ENCODE measurements at places on chromosomes 13 and 19.

DNA sequence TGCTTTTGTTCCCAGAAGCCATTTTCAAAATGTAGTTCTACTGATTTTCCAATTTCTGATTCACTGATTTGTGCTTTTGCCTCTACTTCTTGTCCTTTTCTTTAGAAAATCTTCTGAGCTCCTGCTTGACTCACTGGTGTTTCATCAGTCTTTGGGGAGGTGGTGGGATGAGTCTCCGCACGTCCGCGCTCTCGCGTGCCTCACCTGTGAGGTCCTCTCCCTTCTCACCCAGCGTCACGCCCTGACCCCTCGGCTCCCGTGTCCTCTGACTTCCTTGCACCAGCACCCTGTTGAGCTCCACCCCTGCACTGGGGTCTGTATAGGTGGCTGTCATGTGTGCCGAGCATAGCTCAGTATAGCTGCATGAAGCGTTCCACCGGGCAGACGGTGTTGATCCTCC lies 52.7 kb upstream of the MCF2L start:
- DNase-seq: no peak

- no peak for DNase-seq
Measured at GRCh38 chr19:30895946-30896345, 453.3 kb downstream of the TSHZ3 start.

DNA sequence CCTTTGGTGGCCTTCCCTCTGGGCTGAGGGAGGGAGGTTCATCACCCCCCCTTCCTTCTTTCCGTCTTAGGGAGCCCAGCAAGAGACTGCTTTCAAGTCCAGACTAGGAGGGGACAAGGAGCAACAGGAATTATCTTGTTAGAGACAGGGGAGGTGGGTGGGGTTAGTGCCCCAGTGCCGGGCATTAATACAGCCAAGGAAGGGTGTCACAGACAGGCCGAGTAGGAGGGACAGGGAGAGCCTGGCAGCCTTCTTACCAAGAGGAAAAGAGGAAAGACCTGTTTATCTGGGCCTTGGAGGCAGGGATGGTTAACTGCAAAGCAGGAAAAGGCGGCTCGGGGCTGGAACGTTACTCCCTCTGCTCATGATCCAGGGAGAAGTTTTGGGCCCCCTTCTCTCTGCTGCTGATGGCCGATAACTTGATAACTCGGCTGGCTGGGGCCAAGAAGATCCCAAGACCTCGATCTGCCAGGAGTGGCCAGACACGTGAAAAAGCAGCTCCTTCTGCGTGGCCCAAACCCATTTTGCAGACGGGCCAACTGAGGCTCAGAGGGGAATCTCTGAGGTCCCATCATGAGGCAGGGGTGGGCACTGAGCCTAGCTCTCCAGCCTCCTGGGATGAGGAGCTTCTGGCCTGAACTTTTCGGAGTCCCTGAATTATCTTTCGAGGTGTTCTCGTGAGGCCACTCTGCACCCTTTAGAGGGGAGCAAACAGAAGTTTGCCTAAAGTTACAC lies 79.3 kb downstream of the PTPRS start:
- no peak for DNase-seq

GRCh38 chr13:109897988-109898624 lies 111.7 kb upstream of the IRS2 start:
- no peak for DNase-seq

- peak; percentile 12 for DNase-seq
Measured at GRCh38 chr13:100131863-100132574, 43.1 kb downstream of the PCCA start.

- no peak for DNase-seq
Measured at GRCh38 chr19:11555246-11555645, 3.8 kb downstream of the ELOF1 start.

- DNase-seq: no peak
Measured at GRCh38 chr13:77752512-77753069, 55.1 kb downstream of the SLAIN1 start.

DNA sequence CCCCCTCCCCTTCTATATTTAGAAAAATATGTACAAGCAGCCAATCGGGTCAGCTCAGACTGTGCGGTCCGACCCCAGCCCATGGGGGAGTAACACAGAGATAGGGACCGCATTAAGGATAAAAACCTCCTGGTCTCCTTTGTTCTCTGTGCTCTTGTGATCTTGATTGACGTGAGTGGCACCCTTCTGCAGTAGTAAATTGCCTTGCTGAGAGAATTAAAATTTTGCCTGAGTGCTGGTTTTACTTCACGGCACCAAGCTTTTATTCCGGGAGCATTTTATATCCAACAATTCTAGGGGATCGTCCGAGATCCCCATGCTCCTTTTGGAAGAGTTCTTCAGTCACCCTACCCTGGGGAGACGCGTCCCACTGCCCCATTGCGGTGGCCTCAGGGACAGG lies 7.0 kb upstream of the ZNF69 start:
- no peak for DNase-seq

DNA sequence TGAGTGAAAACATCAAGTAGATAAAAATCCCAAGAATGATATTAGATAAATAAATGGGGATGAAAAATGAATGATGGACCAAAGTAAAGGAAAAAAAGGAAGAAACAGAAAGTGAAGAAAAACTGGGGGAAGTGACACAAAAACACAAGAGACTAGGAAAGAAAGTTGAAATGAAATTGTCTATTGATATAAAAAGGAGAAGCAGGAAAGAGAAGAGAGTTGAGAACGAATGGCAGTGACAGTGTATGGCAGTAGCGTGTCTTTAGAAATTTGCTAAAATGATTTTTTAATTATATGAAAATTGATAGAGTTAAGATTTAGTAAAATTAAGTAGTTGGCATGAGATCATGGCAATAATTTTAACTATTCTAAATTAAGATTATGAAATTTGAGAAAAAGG lies 36.3 kb upstream of the SGCG start:
- no peak for DNase-seq

GRCh38 chr13:45503658-45504057 lies 38.9 kb downstream of the COG3 start:
- no peak for DNase-seq

DNA sequence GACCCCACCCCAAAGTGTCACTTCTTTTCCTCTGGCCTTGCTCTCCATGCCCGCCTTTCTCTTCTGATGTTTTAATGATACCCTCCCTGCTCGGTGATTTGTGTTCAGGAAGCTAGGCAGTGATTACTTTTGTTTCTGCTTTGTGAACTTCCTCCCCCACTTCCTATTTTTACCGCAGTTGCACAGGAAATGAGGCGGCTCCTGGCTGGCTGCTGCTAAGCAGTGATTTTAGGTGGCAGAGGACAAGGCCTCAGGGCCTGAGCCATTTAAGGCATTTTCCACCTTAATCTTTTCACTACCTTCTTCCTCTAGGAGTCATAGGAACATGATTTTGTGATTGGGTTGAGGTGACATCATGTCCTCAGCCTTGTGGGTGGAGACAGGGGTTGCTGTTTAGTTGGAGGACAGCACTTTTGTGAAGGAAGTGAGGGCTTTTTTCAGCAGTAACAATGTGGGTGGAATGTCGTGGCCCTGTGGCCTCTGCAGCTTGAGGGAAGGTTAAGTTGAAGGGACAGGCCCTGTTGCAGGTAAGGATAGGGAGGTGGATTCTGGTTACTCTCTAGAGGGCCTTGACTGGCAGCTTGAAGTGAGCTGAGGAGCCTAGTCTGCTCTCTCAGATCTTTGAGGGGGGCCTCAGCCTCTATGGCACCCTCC lies 15.7 kb downstream of the GARRE1 start:
- no peak for DNase-seq

DNA sequence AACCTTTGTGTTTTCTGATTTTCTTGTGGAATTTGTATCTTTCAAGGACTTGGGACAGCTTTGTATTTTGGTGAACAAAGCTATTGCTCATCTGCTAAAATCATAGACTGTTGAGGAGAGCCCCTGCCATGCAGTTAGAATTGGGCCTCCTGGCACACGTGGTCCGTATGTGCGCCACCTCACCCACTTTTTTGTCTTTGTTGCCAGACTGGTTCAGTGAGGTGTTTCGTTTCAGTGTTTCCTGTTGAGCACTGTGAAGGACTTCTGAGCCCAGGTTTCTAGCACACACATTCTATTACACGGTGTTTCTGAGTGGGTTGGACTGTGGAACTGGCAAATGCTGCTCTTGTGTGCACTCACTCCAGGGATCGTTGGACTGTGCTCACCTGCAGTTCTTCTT lies 37.6 kb upstream of the RNF113B start:
- DNase-seq: no peak

- DNase-seq: no peak
Measured at GRCh38 chr13:22399801-22400420, 729.0 kb downstream of the FGF9 start.

DNA sequence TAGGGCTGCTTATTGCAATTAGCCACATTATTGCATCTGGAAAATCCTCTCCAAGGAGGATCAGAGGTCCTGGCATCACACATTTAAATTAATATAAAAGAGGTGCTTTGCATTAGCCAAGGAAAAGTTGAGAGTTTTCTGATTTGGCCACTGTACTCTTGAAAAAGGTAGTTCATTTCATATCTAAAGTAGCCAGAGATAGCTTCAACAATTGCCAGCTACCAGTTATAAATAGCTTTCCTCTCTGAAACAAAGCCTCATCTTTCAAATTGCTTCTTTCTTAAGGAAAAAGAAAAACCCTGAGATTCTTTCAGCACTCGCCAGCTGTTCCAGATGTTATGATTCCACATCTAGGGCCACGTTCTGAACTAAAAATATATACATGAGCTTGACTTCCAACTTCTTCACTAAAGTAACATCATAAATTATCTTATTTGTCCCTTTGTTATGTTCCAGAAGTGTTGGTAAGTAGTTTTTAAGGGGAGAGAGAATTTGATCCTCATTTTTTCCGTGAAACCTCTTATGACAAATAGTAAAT lies 69.6 kb downstream of the ERCC5 start:
- DNase-seq: no peak

- DNase-seq: no peak
Measured at GRCh38 chr19:21848706-21849105, 12.7 kb upstream of the ZNF43 start.

DNA sequence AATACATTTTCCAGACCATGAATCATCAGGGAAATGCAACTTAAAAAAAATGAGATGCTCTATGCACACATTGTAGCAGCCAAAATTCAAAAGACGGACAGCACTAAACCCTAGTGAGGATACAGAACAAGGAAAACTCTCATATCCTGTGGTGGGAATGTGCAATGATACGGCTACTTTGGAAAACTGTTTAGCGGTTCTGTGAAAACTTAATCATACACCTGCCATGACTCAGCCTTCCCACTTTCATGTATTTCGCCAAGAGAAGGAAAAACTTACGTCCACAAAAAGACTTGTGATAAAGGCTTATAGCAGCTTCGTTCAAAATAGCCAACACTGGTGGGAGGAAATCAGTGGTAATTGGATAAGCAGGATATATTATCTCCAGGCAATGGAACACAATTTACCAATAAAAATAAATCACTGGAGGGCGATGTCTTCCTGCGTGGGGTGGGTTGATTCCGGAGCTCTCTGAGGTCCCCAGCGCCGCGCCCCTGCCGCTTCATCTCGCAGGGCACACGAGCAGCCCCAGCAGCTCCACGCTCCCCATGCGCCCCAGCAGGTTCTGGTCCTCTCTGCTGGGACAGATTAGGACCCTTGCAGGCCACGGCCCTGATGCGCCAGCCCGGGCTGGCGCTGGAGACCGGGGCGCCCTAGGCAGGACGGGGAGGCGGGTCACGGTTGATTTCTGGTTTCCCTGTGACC lies 97.2 kb upstream of the ARHGEF7 start:
- no peak for DNase-seq

DNA sequence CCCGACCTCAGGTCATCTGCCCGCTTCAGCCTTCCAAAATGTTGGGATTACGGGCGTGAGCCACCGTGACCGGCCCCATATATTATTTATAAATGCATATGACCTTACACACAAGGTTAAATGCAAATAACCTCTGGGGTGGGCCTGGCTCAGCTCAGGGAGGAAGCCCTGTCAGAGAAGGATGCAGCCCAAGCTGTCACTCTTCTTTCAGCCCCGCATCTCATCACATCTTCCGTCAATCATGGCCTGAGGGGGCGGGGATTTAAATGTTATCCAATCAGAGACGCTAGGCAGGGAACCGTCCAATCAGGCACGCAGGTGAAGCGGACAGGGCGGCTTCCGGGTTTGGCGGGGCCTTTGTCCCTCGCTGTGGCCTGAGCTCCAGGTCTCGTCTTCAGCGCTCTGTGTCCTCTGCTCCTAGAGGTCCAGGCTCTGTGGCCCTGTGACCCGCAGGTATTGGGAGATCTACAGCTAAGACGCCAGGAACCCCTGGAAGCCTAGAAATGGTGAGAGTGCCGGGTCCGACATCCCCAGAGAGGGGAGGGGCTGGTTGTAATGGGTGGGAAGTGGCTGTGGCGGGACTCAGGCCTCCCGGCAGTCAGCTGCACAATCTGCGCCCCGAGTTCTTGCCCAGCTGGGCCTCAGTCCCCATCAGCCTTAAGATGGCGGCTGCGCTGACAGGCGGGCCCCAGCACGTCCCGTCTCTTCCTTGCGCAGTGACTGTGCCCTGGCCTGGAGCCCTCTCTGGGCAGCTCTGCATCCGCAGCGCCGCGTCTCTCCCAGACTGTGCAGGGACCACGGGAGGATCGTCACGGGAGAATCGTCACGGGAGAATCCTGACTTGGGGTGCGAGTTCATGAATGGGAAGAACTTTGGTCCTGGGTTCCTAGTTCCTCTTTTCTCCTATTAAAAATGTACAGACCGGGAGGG lies at the start of gene ZNF430:
TSS of gene ZNF430 (plus strand) at position 360 of the 930 bp plus-strand sequence. CDS start at position 504, 144 bp downstream.
- DNase-seq: peak; percentile 95

GRCh38 chr13:109199280-109199679 lies 569.9 kb downstream of the MYO16 start:
- no peak for DNase-seq

GRCh38 chr19:23305555-23305954 lies 55.4 kb upstream of the ZNF724 start:
- DNase-seq: no peak

- no peak for DNase-seq
Measured at GRCh38 chr13:73939603-73940002, 194.6 kb downstream of the KLF12 start.

DNA sequence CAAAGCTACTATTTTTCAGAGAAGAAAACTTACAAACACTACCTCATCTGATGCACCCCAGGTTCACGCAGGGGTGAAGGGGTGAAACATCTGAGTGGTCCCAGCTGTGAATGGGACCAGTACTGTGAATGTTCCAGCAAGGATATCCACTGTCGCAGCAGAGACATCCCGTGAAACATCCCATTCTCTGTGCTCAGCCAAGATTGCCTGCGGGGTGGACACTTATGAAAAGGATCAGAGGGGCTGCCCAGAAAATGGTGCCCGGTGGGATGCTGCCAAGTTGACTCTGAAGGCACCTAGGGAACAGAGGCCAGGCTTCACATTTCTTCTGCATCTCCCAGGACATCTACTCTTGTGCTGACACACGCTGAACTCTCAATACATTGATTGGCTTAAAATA lies 15.9 kb downstream of the IRS2 start:
- no peak for DNase-seq

GRCh38 chr19:43773725-43774102 lies 7.1 kb downstream of the KCNN4 start:
- DNase-seq: no peak
